ENCODE measurements at places on chromosomes 1 and 21.
A peak's percentile ranks its signal among the peaks of the same experiment; 100 is the strongest.

DNA sequence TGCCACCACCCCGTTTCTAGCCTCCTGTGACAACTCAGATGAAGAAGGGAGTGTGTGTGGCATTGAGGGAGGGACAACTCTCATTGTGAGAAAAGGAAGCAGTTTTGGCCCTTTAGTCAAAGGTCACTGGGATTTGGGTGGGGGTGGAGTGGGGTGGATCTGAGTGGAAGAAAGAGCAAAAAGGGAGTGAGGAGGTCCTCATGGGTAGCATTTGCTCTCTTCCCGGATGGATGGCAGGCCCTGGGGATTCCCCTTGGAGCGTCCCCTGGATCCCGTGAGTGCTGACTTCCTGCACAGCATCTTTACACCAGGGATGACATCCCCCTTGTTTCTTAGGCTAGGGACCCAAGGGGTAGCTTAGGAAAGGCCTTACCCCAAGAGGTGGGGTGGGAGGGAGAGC, 460 bp downstream of the SERPINC1 start:
- no peak for DNase-seq

GRCh38 chr21:46285761-46286647, at the start of gene YBEY:
Gene YBEY (plus strand): TSS chr21:46286342. CDS start chr21:46286914, 572 bp downstream.
- DNase-seq, result peak; percentile 94

DNA sequence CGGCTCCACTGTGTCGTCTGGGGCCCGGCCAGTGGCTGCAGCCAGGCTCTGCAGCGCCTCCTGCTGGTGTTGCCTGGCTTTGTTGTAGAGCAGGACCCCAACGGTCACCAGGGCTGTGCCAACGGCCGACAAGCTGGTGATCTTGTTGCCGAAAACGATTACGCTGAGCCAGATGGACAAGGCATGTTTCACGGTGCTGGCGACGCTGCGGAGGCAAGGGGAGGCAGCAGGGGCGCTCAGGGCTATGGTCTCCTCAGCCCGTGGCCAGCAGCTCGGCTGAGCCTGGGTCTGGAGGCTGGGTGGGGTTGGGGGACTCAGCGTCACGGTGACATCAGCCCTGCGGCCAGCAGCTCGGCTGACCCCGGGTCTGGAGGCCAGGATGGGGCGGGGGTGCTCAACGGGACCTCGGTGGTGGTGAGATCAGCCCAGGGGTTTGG, 7.0 kb upstream of the CDK11B start:
- no peak for DNase-seq

- DNase-seq, result peak; percentile 19
These were observed 52.9 kb downstream of the MRPS6 start for GRCh38 chr21:34126269-34126668.

- DNase-seq, result peak; percentile 35
These were observed 71.1 kb downstream of the SETD4 start for GRCh38 chr21:35989138-35989735.

DNA sequence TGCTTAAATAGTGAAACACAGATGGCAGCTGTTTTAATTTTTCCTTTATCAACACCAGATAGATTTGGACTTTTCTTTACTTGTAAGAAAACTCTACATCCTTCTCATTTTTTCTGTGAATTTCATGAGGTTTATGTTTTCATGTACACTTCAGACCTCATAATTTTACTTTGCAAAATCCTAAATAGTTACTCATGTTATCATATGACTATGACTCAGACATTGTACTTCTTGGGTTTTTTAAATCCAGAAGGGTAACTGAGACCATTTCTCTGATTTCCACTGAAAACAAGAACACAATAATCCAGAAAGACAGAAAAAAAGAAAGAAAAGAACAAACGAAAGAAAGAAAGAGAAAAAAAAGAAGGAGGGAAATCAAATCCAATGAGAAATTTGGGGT, 1021.6 kb downstream of the NCAM2 start:
- DNase-seq, result peak; percentile 7

DNA sequence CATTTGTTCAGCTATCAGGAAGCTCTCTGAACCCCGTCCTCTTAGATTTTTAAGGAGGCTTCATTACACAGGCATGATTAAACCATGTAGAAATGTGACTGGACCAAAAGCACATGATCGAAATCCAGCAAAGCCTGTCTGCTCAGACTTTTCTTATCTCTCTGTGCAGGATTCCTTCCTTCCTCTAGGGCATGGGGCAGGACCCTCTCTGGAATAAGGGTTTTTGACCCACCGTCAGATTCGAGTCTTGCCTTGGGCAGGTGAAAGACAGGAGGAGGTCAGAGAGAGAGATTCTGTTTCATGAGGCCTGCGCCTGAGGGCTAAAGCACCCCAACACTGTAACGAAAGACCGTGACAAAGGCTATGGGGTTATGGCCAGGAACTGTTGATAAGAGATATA, 136.8 kb downstream of the RHOU start:
- no peak for DNase-seq

DNA sequence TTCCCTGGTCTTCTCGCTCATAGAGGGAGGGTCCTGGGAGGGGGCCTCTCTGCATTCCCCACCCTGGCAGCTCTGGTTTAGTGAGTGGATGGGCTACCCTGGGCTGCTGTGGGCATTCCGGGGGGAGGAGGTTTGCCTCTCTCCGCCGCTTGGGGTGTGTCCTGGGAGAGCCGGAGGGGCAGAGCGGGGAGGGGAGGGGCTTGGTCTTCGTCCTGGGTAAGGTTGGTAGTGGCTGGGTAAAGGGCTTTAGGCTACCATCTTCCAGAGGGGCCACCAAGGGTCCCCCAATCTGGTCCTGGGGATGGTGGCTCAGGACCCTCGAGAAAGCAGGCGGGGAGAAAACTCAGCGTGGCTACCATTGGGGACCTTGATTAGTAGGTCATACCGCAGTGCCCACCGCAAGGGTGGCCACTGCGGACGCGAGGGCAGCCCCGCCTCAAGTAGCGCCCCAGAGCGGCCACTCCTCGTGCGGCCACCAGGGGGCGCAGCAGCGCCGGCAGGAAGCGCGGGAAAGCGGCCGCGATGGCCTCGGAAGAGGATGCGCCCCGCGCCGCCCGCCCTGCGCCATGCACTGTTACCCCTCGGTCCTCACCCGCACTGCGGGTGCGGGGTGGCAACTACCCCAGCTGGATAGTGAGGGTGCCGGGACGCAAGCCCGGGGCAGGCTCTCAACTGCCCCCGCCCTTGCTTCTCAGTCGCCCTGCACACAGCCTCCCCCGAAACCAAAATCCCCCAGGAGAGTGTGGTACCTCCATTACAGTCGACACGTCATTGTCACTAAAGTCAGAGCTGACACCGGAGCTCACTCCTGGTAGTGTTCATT, 44.1 kb upstream of the SLC25A33 start:
- DNase-seq, result peak; percentile 25

DNA sequence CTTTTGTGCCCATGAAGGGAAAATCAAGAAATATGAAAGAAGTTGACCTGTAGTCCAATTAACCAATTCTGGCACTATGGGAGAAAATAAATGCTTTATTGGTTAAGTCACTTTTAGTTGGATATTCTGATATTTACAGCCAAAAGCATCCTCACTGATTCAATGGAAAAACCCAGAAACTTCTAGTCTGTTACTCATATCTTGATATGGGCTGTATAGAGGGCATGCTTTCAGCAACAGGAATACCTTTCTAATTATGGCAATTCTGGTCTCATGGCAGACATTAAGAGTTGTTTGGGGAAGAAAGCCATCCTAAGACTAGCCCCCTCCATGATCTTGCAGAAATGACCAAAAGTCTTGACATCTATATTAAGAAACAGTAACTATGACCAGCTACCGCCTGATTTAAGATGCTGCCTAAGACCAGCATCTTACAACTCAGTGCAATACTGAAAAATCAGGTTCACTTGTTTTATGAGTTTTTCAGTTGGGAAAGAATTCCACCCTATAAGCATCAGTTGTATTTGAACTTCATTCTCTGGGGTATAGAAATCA, 91.5 kb upstream of the VAV3 start:
- DNase-seq, result no peak

- no peak for DNase-seq
These were observed 12.2 kb upstream of the TCEA3 start for GRCh38 chr1:23436520-23437354.

DNA sequence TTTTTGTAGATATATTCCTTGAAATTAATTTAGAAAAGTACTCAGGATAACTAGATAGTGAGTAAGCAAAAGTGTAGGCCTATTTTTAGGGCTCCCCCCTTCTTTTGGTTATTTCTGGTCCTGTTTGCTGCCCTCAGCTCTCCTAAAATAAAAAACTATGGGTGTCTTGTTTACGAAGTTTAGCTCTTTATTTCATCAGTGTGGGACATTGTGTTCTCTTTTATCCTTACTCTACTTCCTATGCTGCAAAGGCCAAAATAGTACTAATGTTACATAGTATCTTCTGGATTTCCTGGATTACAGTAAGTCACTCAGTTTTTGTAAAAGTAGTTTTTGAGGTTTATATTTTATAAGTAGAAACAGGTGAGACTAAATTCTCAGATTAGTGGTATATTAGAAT, 15.4 kb downstream of the CEP350 start:
- no peak for DNase-seq

GRCh38 chr1:94843430-94843829, 23.3 kb downstream of the SLC44A3 start:
- no peak for DNase-seq

DNA sequence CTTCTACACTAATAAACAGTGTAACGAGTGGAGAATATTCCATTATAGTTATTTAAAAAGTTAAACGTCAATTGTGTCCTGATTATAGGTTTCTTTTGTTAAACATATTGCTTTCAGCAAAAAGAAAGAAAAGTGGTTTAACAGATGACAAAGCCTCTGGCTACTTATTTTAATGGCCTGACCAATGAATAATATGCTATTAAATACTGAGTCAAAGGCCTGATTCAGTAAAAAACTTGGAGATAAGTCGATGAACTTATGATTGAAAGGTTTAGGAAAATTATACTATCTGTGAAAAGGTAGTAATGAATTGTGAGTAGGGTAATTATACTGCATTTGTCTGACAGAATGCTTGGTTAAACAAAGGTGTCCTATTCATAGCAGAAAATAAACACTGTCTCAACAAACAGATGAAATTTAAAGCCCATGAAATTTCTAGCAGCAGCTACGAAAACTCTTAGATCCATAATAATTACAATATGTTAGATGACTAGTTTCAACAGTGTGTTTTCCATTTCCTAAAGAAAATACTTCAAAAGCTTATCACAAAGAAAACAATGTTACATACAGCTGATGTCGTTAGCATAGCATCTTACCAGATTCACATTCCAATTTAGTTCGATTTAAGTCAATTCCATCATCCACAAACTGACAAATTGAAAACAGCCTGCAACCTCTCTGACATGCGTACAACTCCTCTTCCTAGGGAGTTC, 6.2 kb downstream of the TMEM59 start:
- DNase-seq, result no peak

DNA sequence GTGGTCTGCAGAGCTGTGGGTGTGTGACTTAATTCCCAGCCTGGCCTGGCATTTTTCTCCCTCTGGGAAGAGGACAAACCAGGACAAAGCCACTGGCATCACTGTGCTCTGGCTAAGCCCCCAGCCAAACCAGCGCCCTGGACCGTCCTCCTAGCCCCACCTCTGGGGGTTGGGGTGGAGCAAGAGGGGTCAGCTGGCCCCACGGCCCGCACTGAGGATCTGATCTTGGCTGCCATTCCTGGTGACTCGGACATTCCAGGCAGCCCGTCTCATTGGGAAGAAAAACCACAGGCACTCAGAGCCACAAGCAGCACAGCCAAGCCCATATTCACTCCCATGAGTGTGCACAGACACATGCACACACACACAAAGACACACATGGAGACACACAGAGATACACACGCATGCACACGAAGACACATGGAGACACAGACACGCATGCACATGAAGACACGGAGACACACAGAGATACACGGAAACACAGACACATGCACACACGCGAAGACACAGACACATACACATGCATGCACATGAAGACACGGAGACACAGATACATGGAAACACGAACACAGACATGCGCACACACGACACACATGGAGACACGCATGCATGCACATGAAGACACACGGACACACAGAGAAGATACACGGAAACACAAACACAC, 2.3 kb upstream of the MXRA8 start:
- DNase-seq, result peak; percentile 99

DNA sequence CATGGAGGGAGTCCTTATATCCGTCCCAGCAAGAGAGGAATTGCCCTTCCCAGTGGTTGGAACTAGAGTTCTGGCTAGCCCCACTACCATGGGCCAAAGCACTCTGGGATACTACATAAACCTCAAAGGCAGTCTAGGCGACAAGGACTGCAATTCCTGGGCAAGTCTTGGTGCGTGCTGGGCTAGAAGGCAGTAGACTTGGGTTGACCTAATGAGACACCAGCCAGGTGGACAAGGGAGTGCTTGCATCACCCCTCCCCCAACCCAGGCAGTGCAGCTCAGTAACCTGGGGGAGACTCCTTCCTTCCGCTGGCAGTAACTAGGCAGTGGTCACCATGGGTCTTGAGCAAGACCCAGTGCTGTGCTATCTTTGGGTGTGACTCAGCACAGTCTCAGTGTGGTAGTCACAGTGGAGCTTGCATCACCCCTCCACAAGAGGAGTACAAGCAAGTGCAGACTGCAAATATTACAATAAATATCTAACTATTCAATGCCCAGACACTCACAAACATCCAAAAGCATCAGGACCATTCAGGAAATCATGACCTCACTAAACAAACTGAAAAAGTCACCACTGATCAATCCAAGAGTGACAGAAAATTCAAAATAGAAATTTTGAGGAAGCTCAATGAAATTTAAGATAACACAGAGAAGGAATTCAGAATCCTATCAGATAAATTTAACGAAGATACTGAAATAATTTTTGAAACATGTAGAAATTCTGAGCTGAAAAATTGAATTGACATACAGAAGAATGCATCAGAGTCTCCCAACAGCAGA, 84.7 kb upstream of the LYPLAL1 start:
- peak; percentile 86 for DNase-seq

- DNase-seq, result peak; percentile 86
These were observed 139.3 kb upstream of the NFIA start for GRCh38 chr1:60942896-60943638.

All from myocyte (in vitro differentiated cells).